Activated CD4-positive, alpha-beta T cell treated with anti-CD3 and anti-CD28 coated beads, Interleukin-2, amount 10 ng/mL, durations not matched to agents 24 days and 14 days (primary cell): ENCODE measurements at places on chromosomes 7 and 10. TPM values are rescaled to one million over a fixed set of nuclear protein-coding genes. Genes with fewer than 3 reads are reported as not detected.

SUMF2 gene
- 154 and 161 TPM in 2 replicates for total RNA-seq

SLC16A12 gene
- not detected in 2 replicates for total RNA-seq

CTAGE15 gene
- 1.3 and 2.7 TPM in 2 replicates for total RNA-seq

CNPY1 gene
- total RNA-seq = not detected in 2 replicates

RP9 gene
- 23.2 and 25.1 TPM in 2 replicates for total RNA-seq

KIF5B gene
- total RNA-seq = 81.3 and 82.2 TPM in 2 replicates

CALML5 gene
- total RNA-seq = not detected in 2 replicates

ANKRD1 gene
- total RNA-seq = not detected in 2 replicates

GRCh38 chr10:17229717-17229966, 1.6 kb downstream of the VIM start:
- H3K4me3 ChIP-seq = peak overlapping the region; percentile 96
- H3K27ac ChIP-seq = peak overlapping the region; percentile 95
- no peak for DNase-seq
- H3K4me1 ChIP-seq = peaks cover 52% of the 10 kb centered on the region
- no peaks in the 10 kb centered on the region for H3K27me3 ChIP-seq
- H3K36me3 ChIP-seq = peaks cover 45% of the 10 kb centered on the region

DNA sequence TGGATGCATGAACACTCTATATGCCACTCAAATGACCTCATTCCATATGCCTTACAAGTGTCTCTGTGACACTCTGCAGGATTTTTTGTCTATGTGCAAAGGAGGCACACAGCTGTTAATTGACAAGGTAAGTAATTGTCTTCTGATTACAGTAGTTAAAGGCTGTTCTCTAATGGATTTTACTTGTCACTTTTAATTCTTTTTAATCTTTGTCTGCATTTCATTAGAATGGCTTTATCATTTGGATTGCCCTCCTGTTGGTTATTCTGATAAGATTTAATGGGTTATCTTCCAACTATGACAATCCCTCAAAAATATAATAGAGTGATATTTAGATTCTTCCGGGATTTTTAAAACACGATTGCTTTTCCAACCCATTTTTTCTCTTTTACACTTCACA, 290.0 kb upstream of the TEX47 start:
- H3K27me3 ChIP-seq = no peaks in the 10 kb centered on the region
- no peaks in the 10 kb centered on the region for H3K36me3 ChIP-seq
- no peaks in the 10 kb centered on the region for H3K4me1 ChIP-seq
- DNase-seq = no peak

GRCh38 chr7:64562256-64562625, 630 bp downstream of the ZNF680 start:
- H3K4me1 ChIP-seq = peaks cover 2% of the 10 kb centered on the region
- peak overlapping the region; percentile 98 for H3K27ac ChIP-seq
- DNase-seq = no peak
- H3K4me3 ChIP-seq = peak overlapping the region; percentile 100
- peaks cover 38% of the 10 kb centered on the region for H3K36me3 ChIP-seq

GRCh38 chr7:106765727-106766355, 99.2 kb upstream of the PIK3CG start:
- no peak overlapping the region for H3K4me3 ChIP-seq
- H3K4me1 ChIP-seq = peaks cover 34% of the 10 kb centered on the region
- no peak for DNase-seq
- H3K27ac ChIP-seq = no peak overlapping the region

DNA sequence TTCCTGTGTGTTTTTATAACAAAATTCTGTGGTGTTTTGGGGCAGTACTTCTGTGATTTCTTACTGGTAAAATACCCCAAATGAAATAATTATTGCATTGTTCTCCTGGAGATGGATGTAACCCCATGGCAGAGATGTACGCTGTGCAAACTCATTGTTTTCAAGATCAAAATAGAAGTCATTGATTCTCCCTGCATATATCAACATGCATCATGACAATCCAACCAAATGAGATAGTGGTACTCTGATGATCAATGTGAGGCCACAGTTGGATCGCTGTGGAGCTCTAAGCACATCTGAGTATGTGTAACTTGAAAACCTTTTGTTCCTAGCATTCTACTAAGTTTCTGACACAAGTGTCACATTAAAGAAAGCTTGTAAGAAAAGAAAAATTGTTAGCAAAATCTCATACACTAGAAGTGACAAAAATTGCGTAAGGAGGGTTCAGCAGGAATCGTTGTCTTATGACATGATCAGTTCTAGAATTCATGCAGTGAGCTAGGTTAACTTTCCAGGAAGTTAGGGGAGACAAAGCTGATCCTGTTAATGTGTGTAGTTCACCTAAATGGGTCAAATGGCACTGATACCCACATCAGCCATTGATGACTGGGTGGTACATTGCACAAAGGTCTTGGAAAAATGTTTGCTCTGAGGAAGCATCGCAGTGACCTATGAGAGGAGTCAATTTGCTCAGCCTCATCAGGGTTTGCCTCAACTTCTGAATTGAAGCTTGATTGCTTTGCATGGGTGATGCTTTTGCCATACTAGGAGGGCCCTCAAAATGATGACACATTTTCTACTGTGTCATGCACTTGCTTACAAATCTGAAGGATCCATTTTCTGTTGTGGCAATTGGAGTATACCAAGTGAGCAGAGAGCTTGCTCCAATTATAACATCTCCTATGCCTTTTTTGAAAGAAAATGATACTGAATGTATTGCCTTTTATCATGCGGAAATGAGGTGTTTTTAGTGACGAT, 145.1 kb downstream of the PLXDC2 start:
- no peaks in the 10 kb centered on the region for H3K27me3 ChIP-seq
- H3K4me1 ChIP-seq = no peaks in the 10 kb centered on the region
- no peaks in the 10 kb centered on the region for H3K36me3 ChIP-seq
- H3K27ac ChIP-seq = no peak overlapping the region

DNA sequence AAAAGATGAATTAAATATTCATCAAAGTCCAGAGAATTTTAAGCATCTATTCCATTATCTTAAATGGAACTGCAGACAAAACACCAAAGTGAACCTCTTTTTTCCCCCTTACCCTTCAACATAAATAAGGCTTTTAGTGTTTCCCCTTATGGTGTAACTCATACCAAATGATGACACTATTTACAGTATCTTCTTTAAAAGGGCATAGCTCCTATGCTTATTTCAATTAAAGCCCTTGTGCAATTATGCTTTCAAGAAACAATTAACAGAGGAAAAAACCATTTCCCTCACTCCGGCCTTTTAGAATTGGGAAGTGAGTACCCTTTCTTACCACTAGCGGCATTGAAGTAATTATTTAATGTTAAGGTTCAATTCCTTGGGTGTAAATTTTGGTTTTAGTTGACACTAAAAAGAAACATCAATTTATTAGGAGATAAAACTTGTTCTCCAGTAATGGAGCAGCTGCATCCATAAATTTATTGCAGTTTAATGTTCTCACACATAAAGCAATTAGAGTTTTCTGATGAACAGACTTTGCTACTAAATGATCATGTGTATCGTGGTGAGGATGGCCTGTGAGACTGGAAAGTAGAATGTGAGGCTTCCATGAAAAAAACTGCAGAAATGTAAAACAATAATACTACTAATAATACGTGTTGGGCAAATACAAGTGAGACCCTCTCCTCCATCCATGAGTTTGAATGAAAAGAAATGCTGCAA, 661.3 kb downstream of the PARD3 start:
- H3K4me3 ChIP-seq = no peak overlapping the region
- no peaks in the 10 kb centered on the region for H3K27me3 ChIP-seq
- no peak for DNase-seq
- H3K27ac ChIP-seq = no peak overlapping the region
- no peaks in the 10 kb centered on the region for H3K36me3 ChIP-seq

DNA sequence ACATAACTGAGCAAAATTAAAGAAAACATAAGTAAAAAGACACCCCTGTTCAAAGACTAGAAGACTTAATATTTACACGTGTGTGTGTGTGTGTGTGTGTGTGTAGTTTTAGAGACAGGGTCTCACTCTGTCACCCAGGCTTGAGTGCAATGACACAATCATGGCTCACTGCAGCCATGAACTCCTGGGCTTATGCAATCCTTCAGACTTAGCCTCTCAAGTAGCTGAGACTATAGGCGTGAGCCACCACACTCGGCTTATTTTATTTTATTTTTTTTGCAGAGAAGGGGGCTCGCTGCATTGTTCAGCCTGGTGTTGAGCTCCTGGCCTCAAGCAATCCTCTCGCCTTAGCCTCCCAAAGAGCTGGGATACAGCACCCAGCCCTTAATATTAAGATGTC, 90.3 kb downstream of the JMJD1C start:
- H3K27ac ChIP-seq = no peak overlapping the region
- no peak overlapping the region for H3K4me3 ChIP-seq
- DNase-seq = no peak
- H3K36me3 ChIP-seq = peaks cover 6% of the 10 kb centered on the region
- H3K27me3 ChIP-seq = no peaks in the 10 kb centered on the region

DNA sequence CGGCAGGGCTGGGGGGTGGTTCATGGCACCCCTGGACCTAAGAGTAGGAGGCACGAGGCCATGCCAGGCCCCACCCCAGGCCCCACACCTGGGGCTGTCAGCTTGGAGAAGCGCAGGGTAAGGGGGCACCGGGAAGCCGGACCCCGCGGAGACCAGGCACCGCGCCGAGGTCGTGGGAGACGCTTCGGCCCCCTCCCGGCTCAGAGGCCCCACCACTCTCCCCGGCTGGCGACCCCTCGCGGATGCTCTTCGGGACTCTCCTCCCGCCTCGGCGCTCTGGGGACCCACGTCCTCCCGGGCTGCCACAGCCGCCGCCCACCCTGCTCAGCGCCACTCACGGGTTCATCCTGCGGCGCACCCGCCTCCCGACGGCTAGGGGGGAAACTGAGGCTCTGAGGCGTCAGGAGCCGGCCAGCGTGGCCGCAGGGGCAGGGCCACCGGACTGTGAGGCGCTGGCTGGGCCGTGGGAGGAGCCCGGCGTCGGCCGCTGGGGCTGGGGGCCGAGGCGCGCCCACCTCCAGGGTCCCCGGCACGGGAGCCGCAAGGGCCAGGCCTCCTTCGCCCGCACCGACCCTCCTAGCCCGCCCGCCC, 25.9 kb downstream of the PDGFA start:
- H3K36me3 ChIP-seq = peaks cover 5% of the 10 kb centered on the region
- no peak overlapping the region for H3K27ac ChIP-seq
- DNase-seq = no peak
- peaks cover 3% of the 10 kb centered on the region for H3K4me1 ChIP-seq
- no peak overlapping the region for H3K4me3 ChIP-seq

DNA sequence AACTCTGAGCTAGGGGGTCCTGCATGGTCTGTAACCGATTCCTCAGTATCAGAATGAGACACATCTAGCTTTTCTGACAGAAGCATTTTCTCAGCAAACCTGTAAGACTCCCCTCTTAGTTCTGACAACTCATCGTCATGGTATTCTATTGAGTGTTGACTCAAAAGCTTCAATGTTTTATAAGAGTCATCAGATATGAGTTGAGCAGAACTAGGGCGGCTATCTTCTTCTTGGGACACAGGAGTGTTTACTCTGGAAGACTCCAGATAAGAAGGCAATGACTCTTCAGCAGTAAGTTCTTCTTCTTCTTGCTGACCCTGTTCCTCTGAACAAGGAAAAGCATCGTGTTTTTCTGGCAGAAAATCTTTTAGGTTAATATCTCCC, 167.0 kb upstream of the CCDC6 start:
- no peaks in the 10 kb centered on the region for H3K27me3 ChIP-seq
- H3K36me3 ChIP-seq = peaks cover 31% of the 10 kb centered on the region
- H3K4me1 ChIP-seq = no peaks in the 10 kb centered on the region
- no peak overlapping the region for H3K27ac ChIP-seq
- H3K4me3 ChIP-seq = no peak overlapping the region

DNA sequence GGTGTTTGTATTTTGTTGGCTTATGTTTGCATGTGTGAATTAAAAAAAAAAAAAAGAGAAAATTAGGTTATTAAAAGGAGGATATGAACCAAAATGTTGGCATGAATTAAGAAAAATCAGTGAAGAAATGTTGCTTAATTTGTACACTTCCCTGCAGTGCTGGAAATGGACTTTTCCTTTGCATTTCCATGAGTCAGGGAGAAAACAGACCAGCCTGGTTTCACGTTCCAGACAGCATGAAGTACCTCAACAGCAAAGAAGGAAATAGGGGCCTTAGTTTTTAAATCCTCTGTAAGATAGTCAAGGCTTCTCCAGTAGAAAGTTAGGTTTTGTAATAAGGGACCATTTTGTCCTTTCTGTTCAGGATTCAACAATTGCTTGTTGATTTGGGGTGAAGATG, 159.7 kb downstream of the CELF2 start:
- peaks cover 74% of the 10 kb centered on the region for H3K36me3 ChIP-seq
- H3K27ac ChIP-seq = peak overlapping the region; percentile 94
- H3K4me1 ChIP-seq = peaks cover 93% of the 10 kb centered on the region
- no peaks in the 10 kb centered on the region for H3K27me3 ChIP-seq
- no peak overlapping the region for H3K4me3 ChIP-seq

DNA sequence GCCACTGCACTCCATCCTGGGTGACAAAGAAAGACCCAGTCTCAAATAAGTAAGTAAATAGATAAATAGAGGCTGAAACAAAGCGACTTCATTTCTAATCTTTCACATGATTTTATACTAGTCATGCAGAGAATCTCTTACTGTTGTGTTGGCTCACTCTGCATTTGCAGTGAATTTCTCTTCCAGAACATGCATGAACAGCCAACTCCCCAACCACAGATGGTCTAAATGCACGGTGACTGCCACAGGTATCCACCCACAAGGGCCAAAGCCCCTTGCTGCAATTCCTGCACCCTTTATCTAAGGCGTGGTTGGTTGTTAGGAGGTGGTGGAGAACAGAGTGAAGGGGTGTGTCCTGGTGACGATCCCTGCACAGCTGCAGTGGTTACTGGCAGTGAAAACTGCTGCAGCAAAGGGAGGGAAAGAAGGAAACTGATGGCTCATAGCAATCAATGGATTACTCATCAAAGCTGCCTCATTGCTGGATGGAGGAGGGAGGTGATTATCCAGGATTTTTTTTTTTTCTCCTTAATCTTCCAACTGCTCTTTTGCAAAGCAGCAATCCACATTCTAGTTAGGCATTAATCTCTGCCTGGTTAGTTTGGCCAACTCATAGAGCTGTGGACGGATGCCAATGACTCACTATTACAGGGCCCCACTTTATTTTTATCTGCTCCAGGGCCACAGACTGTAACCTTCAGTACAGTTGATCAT, 50.6 kb downstream of the PRTFDC1 start:
- H3K4me3 ChIP-seq = peak overlapping the region; percentile 62
- H3K36me3 ChIP-seq = peaks cover 3% of the 10 kb centered on the region
- peaks cover 30% of the 10 kb centered on the region for H3K4me1 ChIP-seq
- DNase-seq = no peak

- no peaks in the 10 kb centered on the region for H3K36me3 ChIP-seq
- H3K4me1 ChIP-seq = peaks cover 20% of the 10 kb centered on the region
- no peak overlapping the region for H3K27ac ChIP-seq
- DNase-seq = no peak
- no peaks in the 10 kb centered on the region for H3K27me3 ChIP-seq
Measured at GRCh38 chr7:93021748-93022147, 96.0 kb downstream of the SAMD9 start.

DNA sequence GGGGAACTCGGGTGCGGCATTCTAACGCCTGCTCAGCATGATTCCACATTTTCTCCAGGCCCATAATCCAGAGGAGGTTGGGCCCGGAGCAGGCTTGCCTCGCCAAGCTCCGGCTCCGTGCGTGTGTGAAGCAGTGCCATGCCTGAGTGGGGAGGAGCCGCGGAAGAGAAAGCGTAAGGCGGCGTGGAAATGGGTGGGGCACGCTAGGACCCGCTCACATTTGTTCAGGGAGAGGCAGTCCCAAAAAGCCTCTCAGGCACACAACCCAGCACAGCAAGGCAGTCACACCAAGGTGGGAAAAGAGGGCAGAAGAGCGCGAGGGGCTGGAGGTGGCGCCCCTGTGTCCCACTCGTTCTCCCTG, 695 bp upstream of the VDAC2 start:
- H3K36me3 ChIP-seq = peaks cover 23% of the 10 kb centered on the region
- peak; percentile 94 for DNase-seq
- peak overlapping the region; percentile 100 for H3K27ac ChIP-seq

- DNase-seq = no peak
- H3K27ac ChIP-seq = no peak overlapping the region
- H3K4me3 ChIP-seq = no peak overlapping the region
- no peaks in the 10 kb centered on the region for H3K4me1 ChIP-seq
- H3K27me3 ChIP-seq = no peaks in the 10 kb centered on the region
- H3K36me3 ChIP-seq = no peaks in the 10 kb centered on the region
Measured at GRCh38 chr10:24333736-24334135, 124.8 kb downstream of the KIAA1217 start.
